Stimulated activated CD4-positive, alpha-beta T cell treated with anti-CD3 and anti-CD28 coated beads, Interleukin-12 subunit alpha, Interleukin-12 subunit beta, amount 100 ng/mL, for 48 hours (primary cell): ENCODE measurements at places on chromosomes 4 and X.

DNA sequence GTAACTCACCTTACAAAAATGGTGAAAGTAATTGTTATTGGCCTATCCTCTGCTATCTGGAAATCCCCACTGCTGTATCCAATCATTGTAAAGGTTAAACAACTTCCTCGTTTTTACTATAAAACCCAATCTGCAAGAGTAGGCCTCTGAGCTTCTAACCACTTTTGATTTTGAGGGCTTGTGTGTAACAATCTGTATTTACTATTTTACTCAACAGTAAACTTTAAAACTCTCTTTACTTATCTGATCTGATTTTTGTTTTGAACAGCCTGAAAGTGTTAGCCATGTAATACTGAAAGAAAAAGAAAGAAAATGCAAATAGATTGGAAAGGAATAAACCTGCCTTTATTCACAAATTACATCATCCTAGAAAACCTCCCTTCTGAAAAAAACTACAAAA lies 63.1 kb downstream of the SLC10A7 start:
- DNase-seq: no peak

DNA sequence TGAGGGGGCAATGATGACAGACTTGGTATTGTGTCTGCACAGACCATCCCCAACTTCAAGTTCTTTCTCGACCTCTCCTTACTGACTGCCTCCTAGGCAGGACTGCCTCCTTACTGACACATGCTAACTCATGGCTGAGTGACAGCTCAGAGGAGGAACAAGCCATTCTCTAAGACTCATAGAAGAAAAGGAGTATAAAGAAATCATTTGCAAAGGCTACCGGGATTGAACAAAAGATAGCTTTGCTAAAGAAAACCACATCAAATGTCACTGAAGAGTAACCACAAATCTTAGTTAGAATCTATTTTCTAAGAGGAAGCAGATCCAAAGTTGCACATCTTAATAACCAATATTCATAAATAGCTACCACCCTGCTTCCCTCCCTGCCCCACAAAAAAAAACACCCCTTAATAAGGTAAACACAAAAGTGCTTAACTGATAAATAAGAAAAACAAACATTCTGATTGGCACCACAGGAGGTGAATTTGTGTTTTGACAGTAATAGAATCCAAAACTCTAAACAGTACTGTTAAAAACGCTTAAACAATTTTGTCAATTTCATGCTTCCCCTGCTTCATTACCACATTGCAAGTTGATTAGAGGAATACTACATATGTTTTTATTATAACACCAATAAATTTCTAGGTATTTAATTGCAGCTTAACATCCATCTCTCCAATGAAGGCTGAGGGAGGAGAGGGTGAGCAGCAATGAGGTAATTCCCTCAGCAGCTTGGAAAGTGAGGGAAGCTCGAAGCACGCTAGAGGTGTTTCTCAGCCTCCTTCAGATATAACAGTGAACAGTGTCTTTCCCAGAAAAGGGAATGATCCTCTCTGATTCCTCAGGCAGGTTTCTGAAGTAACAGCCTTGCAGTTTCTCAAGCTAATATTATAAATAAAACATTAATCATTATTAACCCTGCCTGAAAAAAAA lies 160.0 kb downstream of the HNRNPD start:
- no peak for DNase-seq

DNA sequence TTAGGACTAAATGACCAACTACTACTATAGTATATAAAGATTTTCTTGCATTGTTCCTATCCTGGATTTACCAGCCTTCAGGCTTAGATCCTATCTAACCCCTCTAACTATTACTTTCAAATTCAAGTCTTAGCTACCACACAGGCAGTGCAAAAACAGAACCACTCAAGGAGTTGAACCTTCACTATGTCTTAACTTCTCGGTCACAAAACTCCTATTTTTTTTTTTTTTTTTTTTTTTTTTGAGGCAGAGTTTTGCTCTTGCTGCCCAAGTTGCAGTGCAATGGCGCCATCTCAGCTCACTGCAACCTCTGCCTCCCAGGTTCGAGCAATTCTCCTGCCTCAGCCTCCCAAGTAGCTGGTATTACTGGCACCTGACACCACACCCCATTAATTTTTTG lies 6.3 kb upstream of the FAM200B start:
- no peak for DNase-seq

GRCh38 chr4:87527431-87528220 lies 1.6 kb downstream of the SPARCL1 start:
- no peak for DNase-seq

DNA sequence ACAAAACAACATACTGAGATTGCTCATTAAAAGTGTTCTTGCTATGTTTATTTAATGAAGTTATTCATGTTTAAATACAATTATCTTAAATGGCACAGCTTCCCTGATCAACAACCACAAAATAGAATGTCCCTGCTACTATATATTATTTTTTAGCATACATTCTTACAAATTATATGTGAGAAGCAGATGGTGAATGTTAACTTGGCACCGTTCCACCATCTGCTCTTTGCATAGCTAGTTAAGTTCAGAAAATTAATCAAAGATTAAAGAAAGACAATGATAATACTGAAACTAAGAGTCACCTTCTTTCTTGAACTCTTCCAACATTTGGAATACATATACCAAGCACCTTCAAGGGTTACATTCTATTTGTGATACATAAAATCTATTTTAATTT lies 94.2 kb downstream of the PPP3CA start:
- no peak for DNase-seq

- DNase-seq: no peak
Observed at GRCh38 chr4:138494931-138495330, 252.8 kb upstream of the SLC7A11 start.

GRCh38 chr4:143188136-143189088 lies 3.7 kb downstream of the USP38 start:
- no peak for DNase-seq

DNA sequence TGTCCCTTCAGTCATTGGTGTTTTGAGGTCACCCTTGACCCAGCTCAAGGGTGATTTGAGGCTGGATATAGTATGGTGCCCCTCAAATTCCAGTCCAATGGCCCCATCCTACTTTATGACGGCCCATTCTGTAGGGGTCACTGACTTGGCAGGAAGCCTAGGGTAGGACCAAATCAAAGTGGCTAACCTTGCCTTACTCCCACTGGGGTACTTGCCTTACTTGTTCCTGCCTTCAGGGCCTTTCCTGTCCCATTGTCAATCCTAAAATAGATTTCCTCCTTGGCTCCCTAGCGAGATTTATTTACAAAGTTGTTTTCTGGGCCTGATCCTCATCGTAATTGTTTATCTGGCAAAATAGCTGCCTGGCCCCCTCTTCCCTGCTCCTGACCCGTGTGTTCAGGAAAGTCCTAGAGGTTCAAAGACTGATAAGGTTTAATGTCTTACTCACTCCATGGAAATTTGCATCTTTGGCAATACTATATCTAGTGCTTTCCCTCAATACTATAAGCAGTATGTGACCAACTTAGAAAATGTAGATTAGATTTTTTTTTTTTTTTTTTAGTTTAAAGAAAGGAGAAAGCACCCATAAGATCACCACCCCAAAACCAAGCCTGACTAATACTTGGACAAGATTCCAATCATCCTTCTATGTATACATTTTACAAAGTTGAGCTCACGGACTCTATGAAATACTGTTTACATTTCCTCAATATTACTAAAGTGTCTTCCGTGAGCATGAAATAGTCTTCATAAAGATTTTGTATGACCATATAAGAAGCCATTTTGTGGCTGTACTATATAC lies 44.8 kb downstream of the MSN start:
- DNase-seq: no peak

GRCh38 chr4:6565691-6566390 lies 9.1 kb upstream of the MAN2B2 start:
- DNase-seq: no peak

DNA sequence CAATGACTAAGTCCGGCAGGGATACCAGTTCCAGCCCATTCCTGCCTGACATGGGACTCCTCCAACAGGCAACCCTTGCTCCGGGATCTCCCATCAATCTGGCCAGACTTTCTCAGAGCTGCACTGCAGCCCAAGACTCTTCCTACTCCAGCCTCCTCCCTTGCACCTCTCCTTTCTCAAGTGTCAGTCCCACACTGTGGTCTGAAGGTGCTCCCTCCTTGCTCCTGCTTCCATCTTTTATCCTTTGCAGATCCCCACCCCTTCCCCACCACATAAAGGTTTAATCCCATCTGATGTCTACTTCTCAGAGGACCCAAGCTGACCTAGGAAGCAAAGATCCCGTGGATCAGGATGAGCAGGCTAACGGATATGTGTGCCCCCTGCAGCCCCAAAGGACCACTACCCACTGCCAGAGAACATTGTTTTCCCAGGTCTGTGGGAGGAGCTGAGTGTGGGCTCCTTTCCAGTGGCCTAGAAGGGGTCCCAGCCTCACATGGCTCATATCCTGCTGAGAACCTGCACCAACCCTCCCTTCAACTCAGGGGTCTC lies 33.3 kb upstream of the XPNPEP2 start:
- DNase-seq: no peak

GRCh38 chr4:10593130-10593529 lies 91.4 kb downstream of the CLNK start:
- no peak for DNase-seq

DNA sequence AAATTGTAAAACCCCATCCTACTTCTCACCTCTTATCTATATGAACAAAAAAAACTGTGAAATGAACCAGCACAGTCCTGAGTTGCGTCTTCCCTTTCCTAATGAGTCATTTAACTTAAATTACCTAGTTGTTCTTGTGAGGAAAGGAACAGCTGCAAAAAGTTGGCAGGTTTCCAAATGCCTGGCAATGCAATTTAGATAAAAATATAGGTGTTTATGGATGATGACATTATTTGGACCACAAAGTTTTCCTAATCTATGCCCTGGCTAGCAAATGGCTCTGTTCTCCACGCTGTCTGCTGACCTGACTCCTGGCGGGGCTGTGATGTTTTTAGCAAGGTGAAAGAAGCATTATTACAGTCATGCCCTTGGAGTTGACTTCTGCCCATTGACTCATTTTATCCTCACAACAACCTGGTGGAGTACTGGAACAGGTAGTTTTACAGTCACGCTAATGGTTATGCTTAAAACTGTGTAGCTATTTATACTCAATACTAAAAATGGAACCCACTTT lies 29.8 kb upstream of the RELL1 start:
- DNase-seq: peak; percentile 9

DNA sequence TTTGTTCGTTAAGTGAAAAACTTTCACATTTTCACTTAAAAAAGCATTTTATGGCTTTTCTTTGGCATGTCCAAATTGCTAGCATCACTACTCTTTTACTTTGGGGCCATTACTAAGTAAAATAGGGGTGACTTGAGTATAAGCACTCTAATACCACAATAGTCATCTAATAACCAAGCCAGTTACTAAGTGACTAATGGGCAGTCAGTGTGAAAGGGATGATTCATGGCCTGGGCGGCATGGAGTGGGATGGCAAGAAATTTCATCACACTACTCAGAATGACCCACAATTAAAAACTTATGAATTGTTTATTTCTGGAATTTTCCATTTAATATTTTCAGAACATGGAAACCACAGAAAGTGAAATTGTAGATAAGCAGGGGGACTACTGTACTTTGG lies 60.9 kb downstream of the BMP15 start:
- DNase-seq: no peak

GRCh38 chr4:28177641-28178040 lies 1317.0 kb downstream of the STIM2 start:
- DNase-seq: no peak

DNA sequence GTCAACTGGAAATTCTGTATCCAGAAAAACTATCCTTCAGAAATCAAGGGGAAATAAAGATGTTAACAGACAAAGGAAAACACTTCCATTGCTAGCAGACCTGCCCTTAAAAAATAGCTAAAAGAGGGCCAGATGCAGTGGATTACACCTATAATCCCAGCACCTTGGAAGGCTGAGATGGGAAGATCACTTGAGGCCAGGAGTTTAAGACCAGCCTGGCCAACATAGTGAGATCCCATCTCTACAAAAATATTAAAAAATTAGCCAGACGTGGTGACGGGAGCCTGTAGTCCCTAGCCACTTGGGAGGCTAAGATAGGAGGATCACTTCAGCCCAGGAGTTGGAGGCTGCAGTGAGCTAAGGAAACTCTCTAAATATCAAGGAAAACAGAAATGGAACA lies 67.4 kb downstream of the CNOT6L start:
- no peak for DNase-seq

DNA sequence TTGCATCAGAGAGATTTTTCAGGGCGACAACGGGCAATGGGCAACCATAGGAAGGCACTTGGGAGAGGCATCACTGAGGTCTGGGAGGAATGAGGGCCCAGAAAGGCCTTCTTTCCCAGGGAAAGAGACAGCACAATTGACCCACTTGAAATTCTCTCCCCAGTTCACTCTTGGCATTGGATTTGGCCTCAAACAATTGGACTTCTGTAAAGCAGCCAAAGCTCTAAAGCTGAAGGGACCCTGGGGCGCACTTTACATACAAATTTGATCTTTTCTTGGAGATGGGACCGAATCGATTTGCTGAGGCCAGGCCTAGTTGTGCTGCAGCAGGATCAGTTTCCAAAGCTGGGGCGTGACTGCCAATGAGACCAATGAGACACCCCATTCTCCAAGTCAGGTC lies 3.2 kb downstream of the ARHGAP36 start:
- DNase-seq: no peak

DNA sequence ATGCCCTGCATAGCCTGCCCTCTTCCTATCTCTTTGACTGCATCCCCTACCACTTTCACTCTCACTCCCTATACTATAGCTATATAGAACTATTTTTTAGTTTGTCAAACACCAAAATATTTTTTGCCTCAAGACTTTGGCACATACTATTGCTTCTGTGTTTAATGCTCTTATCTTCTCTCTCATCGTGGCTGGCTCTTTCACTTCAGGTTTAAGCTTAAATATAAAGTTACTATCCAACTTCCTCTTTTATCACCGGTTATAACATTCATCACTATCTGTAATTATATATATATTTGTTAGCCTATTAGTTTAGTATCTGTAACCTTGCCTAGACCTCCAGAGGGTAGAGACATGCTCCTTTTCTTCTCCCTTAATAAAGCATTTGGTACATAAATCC lies 11.5 kb upstream of the HMGB2 start:
- DNase-seq: no peak

DNA sequence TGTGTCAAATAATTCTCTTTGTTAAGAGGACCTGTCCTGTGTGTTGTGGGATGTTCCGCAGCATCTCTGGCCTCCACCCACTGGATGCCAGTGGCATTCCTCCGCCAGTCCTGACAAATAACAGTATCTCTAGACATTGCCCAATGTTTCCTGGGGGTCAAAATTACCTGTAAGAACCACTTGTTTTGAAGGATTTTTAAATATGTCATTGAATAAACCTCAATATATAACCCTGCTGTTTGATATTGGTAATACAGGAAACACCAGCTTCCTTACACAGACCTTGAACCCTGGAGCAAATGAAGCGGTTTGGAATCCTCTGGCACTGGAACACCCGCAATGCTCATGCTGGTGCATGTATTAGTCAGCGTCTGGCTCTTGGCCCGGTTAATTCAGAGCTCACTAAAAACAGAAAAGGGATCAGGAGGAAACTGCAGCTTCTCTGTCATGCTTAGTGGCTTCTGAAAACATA lies 101.3 kb downstream of the TBL1X start:
- DNase-seq: peak; percentile 3
